ENCODE measurements at places on chromosomes 7 and 10. TPM values are rescaled to one million over a fixed set of nuclear protein-coding genes. Genes with fewer than 3 reads are reported as not detected.

DNA sequence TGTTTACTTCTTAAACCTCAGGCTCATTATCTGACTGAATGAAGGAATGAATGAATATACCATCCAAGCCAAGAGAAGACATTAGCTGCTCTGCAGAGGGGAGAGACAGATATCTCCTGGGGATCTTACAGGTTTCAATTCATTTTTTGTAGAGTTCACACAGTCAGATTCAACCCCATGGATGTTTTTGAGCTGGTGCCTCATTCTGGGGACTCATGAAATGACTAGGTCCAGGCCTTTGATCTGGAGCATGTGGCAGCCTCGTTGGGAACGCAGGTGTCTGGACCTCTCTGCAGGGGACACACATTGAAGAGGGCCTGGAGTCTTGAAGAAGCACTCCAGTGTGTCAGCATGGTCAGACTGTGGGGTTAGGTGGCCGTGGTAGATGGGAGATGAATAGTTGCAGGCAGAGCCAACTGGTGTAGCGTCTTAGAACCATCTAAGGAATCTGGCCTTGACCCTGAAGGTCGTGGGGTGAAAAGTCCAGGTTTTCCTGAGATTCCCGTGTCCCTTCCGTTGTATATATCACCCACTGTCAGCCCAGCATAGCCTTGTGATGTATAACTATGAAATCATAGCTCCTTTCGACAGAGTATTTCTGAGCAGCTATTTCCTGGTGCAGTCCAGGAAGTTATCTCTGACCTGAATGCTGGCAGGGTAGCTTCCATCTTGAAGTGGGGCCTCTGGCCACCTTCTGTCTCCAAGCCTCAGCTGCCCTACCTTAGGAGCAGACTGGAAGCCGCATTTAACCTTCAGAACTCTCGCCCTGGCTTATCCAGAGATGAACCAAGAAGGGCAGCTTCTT lies 22.3 kb downstream of the BTBD16 start:
- DNase-seq: no peak

DNA sequence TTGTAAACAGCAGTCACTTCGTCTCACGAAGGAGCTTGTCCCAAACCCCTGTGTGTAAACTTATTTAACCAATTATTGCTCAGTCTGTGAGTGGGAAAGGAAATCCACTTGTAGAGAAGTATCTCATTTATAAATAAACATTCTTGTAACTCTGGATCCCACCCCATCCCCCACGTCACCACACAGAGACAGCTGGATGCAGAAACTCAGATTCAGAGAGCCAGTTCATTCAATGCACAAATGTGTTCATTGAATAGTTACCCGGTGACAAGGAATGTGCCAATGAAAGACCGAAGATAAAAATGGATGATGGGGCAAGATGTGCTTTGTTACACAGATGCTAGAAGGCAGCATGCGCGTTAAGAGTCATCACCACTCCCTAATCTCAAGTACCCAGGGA lies 8.3 kb upstream of the OCM start:
- DNase-seq: no peak

DNA sequence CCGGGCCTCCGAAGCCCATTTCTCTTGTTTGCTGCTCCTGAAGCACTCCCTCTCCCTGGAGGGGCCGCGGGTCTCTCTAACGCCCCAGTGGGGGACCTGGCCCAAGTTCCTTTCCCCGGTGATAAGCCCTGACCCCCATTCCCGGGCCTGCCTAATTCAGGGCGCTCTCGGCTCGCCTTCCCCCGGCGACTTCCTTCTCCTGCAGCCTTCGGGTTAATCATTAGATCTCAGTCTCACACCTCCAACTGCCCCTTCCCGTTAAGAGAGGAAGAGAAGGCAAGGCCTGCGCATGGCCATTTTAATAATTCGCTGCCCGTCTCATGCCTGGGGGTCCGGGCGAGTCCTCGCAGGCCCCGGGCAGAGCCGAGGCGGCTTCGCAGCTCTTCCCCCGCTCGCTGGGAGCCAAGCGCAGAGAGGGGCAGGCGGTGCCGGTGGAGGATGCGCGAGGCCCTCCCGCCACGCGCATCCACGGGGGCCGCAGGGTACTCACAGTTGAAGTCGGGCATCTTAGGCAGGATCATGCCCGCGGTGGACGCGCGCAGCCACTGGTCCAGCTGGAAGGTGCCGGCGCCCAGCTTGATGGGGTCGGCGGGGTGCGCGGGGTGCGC lies 1.2 kb downstream of the MNX1 start:
- DNase-seq: no peak

DNA sequence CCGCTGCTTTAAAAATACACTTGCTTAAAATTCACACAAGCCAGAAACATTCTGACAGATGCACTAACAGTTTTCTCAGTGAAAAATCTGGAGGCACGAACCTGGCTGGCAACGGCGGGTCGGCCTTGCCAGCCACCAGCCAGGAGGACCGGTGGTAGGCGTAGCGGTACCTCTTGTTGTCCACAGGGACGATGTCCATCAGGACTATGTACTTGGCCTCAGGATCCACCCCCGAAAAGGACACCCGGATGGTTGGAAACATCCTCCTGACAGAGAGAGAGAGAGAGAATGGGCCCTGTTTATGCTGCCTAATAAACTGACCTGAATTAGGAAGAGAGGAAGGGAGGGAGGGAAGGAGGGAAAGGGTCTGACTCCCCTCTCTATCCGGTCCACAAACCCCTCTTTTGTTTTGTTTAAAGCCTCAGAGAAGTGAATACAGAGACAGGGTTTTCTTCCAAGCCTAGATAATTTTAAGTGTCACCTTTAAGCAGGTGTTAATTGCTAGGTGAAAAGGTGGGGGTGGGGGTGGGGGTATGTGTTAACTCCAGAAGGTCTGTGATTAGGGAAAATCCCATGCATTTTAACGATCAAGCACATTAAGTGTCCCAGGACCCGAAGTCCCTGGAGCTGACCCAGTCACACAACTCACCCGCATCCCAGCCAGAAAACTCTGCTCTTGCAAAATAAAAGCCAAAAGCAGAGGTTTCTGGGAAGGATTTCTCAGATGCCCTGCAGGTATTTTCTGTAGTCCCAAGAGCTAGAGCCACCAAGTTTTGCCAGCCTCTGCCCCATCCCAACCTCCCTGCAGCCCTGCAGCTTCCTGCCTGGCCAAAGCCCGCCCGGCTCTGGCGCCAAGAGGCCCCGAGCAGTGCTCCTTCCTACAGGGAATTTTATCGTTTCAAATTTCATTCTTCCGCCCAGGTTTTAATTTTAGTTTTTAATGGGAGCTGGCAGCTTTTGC lies 5.0 kb downstream of the TBX20 start:
- no peak for DNase-seq

The HOXA10 gene
- 3.4 TPM for polyA plus RNA-seq

DNA sequence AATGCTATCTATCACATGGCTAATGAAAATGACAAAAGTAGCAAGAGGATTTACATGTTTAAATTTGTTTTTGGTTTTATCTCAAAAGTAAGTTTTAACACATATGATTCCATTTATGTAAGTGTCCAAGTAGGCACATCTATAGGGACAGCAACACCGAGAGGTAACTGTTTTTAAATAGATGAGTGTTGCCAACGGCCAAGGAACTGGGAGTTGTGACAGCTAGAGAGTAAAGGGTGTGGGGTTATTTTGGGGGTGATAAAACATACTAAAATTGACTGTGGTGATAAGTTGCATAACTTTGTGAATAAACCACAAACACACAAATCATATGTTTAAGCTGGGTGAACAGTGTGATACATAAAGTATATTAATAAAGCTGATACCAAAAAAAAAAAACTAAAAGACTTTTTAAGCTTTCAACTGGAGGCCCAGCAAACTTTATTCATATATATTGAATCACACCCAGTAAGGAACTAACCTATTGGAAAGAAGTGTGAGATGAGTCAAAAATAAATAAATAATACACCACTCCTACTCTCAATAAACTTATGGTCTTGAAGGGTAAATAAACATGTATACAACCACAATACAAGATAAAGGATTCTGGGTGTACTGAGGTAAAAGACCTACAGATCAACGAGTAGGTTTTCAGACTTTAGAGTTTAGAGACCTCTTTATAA lies 33.0 kb downstream of the LRRC72 start:
- no peak for DNase-seq

The EZH2 gene
- 0.75 TPM for polyA plus RNA-seq

Data from aorta (tissue), 5 donors.